ENCODE measurements at places on chromosomes 12 and 14.

DNA sequence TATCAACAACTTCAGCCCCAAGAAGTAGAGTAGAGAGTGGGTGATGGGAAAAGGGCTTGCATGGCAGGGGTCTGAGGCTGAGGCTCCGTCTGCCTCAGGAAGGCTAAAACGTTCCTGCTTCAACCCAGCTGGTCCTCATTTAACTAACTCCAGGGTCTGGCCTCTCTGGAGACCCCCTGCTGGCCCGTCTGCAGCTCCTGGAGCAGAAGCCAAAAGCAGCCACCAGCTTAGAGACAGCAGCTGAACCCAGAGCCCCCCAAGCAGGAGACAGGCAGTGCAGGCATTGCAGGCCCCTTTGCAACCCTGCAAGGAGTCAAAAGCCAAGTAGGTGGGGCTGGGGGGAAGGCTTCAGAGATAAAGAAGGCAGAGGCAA is 25.1 kb upstream of the LTBP2 start:
- H3K4me1 ChIP-seq, result no peaks in the 10 kb centered on the region
- DNase-seq, result no peak
- H3K27ac ChIP-seq, result no peak overlapping the region
- H3K27me3 ChIP-seq, result peaks cover 4% of the 10 kb centered on the region
- H3K4me3 ChIP-seq, result no peak overlapping the region
- H3K36me3 ChIP-seq, result no peaks in the 10 kb centered on the region

DNA sequence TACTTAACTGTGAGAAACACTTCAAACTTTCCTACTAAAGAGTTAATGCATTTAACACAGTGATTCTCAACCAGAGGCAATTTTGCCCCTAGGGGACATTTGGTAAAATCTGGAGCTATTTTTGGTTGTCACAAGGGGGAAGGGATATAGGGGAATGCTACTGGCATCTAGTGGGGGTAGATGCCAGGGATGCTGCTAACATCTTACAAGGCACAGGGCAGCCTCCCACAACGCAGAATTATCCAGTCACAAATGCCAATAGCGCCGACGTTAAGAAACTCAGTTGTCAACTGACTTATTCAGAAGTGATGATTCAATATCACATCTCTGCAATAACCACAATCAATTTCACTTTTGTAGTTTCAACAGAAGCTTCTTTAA is 2.0 kb downstream of the EEA1 start:
- no peaks in the 10 kb centered on the region for H3K27me3 ChIP-seq
- H3K4me1 ChIP-seq, result peaks cover 49% of the 10 kb centered on the region
- peak overlapping the region; percentile 99 for H3K27ac ChIP-seq
- peak; percentile 62 for DNase-seq
- peak overlapping the region; percentile 86 for H3K4me3 ChIP-seq

GRCh38 chr14:69107407-69108003 is 45.4 kb downstream of the DCAF5 start:
- peaks cover 4% of the 10 kb centered on the region for H3K4me1 ChIP-seq
- no peaks in the 10 kb centered on the region for H3K27me3 ChIP-seq
- H3K4me3 ChIP-seq, result no peak overlapping the region
- DNase-seq, result no peak
- H3K36me3 ChIP-seq, result peaks cover 56% of the 10 kb centered on the region
- no peak overlapping the region for H3K27ac ChIP-seq

DNA sequence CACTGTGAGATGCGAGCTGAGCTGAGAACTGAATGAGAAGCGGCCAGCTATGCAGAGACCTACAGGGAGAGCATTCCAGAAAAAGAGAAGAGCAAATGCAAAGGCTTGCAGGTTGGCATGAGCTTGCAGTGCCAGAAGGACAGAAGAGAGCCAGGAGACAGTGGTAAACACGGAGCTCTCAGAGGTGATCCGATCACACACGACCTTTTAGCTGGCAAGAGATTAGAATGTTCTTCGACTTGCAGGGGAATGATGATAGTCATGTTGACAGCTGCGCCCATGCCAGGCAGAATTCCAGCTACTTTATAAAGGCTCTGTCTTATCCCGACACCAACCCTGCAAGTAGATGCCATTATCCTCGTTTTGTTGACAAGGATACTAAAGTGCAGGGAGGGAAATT is 256.8 kb downstream of the VRK1 start:
- no peak overlapping the region for H3K27ac ChIP-seq
- DNase-seq, result no peak
- no peaks in the 10 kb centered on the region for H3K4me1 ChIP-seq
- H3K4me3 ChIP-seq, result no peak overlapping the region

DNA sequence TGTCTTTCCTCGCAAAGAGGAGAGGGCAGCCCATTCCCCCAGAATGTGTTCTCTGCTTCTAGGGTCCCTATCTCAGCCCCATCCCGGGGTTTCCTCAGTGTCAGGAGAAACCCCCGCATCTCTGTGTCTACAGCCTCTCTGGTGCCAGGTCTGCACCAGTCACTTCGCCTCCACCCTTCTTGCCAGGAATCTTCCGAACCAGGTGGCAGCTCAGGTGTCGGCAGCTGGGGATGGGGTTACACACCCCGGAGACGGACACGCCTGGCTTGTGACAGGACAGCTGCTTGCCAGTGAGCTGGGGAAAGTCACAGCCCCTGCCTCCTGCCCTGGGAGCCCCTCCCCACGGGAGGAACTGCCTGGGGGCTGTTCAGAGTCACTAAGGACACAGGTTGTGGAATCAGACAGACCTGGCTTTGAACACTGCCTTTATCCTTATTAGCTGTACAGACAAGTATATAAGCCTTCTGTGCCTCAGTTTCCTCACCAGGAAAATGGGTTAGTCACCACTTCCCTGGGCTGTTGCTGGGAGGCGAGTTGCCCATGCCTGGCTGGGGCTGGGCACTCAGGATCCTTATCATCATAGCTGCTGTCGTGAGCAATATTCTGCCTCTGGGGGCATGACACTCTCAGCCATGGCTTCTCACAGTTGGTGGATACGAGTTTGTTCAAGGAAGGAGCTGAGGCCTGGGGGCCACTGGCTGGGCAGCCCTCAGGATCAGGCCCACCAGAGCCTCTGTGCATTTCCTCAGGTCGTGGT is 10.8 kb downstream of the HIP1R start:
- H3K4me1 ChIP-seq, result peaks cover 6% of the 10 kb centered on the region
- no peak overlapping the region for H3K27ac ChIP-seq
- H3K36me3 ChIP-seq, result peaks cover 16% of the 10 kb centered on the region
- H3K27me3 ChIP-seq, result no peaks in the 10 kb centered on the region
- H3K4me3 ChIP-seq, result no peak overlapping the region

All from activated T-cell treated with anti-CD3 and anti-CD28 coated beads, Interleukin-2, amount 50 U/mL, for 24 hours (primary cell).